T-helper 22 cell (primary cell): ENCODE measurements at places on chromosomes 3 and 15.

DNA sequence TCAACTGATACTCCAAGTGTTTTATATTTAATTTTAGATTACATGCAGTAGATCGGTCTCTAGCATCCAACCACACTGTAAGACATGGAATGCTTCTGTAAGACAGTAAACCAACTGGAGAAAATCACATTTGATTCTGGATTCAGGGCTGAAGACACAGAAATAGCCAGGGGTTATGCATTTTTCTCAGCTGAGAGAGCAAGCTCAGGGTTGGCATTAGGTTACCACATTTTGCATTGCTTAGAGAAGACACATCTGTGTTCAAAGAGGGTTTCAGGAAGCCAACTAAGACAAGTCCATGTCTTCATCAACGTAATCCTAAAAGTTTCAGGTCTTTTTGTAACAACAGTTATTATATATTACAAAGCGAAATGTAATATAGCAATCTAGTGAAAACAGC is 27.7 kb upstream of the UNC13C start:
- no peak for DNase-seq

GRCh38 chr3:39103791-39104552 is 3.5 kb downstream of the GORASP1 start:
- DNase-seq, result no peak

- DNase-seq, result no peak
Observed at GRCh38 chr3:1252061-1252430, 159.2 kb downstream of the CNTN6 start.

DNA sequence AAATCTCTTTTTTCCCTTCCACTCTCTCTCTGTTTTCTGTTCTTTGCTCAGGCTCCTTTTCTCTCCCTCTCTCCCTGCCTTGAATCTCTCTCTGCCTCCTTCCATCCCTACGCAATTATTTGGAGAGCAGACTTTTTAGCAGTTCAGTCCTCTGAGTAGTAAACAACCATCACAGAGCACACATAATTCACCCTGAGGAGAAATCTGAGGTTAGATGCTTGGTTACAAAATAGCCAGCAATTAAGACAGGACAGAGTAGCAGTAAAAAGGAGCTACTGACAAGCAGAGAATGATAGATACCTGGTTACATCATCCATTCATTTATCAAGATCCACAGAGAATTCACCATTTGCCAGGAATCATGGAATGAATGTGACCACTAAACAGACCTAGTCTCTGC is 25.5 kb downstream of the SLC9A9 start:
- no peak for DNase-seq

DNA sequence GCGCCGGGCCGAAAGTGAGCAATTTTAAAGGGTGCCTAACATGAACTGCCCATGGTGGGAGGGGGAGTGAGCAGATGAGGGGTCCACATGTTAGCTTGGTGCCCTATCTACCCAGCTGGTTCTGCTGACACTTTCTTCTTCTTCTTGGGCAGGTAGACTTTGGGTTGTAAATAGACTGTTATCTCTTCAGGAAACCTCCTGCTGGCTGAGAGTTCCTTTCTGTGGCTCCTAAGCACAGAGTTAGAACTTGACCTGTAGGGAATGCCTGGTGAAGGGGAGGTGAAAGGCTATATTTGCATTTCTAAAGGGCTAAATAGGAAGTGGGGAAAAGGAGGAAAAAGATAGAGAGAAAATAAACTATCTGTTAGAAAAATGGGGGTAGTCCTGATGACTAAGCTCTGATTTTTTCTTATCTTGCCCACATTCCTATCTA is 521.4 kb upstream of the TGFBR2 start:
- DNase-seq, result no peak

GRCh38 chr15:70856884-70857561 is 3.1 kb upstream of the LARP6 start:
- DNase-seq, result no peak

- DNase-seq, result no peak
Observed at GRCh38 chr3:99641982-99642381, 3.6 kb downstream of the COL8A1 start.

GRCh38 chr3:74661672-74662071 is 47.2 kb upstream of the CNTN3 start:
- DNase-seq, result no peak

- DNase-seq, result no peak
Observed at GRCh38 chr15:52336529-52336928, 40.9 kb upstream of the MYO5C start.

DNA sequence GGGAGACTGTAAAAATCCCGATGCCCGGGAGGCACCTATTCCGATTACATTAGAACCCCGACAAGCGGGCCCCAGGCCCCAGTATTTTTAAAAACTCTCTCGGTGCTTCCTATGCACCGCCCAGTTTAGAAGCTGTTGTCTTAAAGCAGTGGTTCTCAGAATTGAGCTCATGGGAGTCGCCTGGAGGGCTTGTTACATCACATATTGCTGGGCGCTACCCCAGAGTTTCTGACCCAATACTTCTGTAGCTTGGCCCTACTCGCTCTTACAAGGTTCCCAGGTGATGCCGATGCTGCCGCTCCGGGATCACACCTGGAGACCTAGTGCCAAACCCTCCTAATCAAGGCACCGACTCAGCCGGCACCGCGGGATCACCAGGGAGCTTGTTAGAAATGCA is 35.2 kb downstream of the CPN2 start:
- no peak for DNase-seq

DNA sequence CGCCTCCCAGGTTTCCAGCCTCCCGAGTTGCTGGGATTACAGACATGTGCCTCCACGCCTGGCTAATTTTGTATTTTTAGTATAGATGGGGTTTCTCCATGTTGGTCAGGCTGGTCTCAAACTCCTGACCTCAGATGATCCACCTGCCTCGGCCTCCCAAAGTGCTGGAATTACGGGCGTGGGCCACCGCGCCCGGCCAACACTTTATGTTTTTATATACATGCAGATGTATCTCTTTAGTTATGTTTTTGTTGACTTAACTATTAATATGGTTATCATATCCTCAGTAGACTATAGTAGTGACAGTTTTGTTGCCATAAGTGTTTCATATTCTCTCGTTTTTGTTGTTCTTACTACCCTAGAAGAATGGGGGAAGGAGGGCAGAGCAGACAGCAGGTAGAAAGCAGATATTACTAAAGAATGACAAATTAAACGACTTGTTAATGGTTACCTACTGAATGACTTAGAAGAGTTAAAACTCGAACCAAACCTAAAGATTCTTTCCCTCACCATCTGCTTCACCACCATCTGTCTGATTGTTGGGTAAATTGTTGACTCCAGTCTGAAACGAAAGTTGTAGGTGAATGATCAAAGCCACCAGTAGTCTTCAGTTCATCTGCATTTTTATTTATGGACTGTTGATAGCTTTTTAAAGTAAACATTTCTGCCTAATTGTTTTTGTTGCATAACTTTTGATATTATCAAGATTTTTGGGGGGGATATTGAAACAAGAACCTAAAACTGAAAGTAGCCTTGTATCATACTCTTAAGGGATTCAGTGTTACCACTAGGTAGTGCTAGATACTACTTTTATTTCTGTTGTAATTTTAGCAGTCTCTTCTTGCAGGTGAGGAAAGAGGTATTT is 89.3 kb downstream of the RASA2 start:
- DNase-seq, result no peak

DNA sequence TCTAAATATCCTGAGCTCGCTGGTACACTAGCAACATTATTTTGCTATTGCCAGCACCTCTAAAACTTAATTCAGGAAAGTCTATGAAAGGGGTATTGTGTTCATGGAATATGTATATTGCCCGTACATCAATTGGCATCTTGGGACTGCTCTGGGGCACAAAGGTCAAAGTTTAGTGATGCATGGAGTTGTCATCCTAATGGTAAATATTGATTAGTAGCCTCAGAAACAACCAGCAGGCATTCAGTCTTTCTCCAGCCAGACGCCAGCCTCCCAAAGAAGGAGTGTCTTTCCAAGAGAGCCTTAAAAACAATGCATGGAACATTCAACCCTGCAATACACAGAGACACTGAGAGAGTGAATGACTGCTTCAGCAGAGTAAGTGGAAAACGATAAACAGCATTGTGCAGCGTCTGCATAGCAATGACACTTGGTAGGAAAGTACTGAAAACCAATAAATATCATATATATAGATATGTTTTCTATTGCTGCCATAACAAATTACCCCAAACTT is 377.3 kb downstream of the SHQ1 start:
- no peak for DNase-seq

DNA sequence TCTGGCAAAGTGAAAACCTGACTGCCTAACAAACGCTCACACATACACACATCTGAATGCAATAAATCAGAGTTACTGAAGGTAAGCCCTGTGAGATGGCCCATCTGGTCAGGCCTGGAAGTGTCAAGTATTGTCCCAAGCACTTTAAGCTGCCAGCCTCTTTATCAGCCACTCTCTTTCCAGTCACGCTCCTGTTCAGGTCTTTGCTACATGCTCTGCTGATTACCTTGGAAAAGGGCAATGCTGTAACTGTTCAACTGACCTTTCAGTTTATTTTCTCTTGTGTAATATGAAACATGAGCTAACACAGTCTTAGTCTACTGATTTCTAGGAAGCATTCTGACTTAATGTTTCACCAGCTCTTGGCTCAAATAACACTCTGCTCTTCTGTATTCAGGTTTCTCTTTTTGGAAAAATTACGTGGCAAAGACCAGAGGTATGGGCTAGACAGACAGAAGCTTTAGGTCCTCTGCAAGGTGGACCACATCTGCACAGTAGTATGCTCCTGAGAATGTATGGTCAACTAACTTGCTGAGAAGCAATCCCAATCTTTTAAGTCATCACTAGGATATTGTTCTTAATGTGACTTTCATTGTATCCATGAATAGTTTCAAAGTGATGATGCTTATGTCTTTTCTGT is 44.5 kb downstream of the GBE1 start:
- no peak for DNase-seq

- DNase-seq, result peak; percentile 17
Observed at GRCh38 chr3:72482589-72483321, 365.5 kb downstream of the SHQ1 start.

- DNase-seq, result no peak
Observed at GRCh38 chr3:63862804-63863149, 828 bp downstream of the THOC7 start.

DNA sequence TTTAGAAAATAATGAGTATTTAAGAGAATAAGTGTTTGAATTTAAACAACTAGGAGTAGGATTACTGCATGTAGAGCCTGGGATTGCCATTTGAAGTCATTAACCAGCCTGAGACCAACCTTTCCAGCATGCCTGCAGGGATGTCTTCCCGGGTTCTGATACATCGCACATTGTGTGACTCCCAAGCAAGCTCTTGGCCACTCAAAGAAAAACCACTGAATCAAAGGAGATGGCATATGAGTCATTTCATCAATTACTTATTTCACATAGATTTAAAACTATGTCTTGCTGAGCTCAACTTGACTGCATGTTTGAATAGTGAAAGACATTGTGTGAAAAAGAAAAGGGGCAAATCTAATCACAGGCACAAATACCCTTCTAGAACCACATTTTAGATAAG is 15.0 kb upstream of the THBS1 start:
- DNase-seq, result no peak

DNA sequence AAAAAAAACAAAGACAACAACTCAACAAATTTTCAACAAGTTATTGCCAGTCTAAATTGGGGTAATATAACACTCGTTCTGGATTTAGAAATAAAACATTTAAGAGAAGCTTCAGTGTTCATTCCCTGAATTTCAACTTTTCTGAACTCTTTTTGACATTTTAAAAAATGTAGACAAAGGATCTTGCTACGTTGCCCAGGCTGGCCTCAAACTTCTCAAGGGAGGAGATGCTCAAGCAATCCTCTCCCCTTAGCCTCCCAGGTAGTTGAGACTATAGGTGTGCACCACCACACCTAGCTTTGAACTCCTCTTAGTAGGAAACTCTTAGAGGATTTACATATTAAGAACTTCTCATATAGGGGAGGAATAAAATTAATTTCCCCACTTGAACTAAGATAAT is 91.9 kb downstream of the AKAP13 start:
- DNase-seq, result no peak

GRCh38 chr15:59906046-59906445 is 98.1 kb upstream of the FOXB1 start:
- DNase-seq, result no peak

DNA sequence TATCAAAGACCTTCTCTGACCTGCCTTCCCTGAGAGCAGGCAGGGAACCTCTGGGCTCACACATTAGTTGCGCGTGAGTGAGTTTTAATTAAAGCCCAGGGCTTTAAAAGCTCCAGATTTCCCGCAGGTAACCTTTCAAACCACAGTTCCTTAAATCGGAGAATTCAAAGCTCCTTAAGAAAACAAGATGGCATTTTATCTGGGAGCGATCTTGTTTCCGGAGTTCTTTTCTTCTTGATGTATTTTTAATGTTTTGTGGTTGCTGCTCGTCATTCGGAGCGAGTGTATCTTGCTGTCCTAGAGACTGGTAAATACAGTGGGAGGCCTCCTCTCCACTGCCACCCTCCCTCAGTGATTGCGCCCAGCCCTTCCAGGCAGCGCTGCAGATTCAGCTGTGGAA is 284.3 kb downstream of the CLSTN2 start:
- DNase-seq, result no peak

DNA sequence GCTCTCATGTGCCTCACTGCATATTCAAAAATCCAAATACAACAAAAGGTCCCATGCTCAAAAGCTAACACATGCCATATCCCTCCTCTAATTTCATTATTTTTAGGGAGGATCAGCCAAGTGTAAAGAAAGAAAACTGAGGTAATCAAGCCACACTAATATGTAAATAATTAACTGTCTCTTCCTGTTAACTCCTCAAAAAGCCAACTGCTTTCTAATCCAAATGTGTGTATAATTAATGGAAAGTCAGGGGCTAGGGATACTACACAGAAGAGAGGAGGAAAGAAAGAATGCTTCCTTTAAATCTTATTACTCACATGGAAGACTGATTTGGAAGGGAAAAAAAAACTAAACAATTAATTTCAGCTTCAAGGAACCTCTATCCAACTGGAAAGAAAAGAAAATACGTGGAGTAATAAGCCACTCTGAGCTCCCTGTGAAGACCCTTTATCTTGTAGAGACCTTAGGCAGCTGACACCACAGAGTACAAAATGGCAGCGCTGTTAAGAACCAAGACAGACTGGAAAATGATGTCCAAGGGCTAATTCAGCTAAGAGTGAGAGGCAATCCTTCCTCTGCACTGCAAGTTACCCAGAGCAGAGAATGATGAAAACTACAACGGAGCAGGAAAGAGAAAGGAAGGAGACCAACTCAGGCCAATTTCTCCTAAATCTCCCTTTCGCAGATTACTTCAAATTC is 56.8 kb downstream of the ZNF148 start:
- DNase-seq, result no peak

- no peak for DNase-seq
Observed at GRCh38 chr3:77048186-77048585, 8.3 kb downstream of the ROBO2 start.

DNA sequence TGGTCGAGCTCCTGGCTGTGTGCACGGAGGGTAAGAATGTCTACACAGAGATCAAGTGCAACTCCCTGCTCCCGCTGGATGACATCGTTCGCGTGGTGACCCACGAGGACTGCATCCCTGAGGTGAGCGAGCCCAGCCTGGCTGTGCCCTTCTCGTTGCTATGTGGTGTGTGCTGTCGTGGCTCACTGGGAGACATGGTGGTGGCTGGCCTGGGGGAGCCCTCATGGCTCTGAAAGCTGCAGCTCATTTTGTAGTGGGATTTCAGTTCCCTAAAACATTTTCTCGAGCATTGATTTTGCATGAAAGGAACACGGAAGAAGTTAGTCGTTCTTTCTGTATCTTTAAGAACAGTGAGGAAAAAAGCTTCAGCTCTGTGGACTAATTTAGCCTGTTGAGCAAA is 200.5 kb downstream of the ITPR1 start:
- no peak for DNase-seq
